Effector memory CD4-positive, alpha-beta T cell (primary cell): ENCODE measurements at places on chromosomes 4 and X.

DNA sequence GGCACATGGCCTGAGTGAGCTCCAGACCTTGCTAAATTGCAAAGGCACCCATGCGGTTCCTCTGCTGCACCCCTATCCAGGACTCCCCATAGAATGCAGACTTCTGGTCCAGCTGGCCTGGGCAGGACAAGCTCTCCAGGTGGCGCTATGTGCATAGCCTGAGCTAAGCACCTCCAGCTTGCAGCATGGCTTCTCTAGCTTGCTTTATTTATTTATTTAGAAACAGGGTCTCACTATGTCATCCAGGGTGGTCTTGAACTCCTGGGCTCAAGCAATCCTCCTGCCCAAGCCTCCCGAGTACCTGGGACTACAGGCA is 5.5 kb upstream of the WFS1 start:
- no peaks in the 10 kb centered on the region for H3K36me3 ChIP-seq
- no peak for DNase-seq
- H3K27me3 ChIP-seq: no peaks in the 10 kb centered on the region

DNA sequence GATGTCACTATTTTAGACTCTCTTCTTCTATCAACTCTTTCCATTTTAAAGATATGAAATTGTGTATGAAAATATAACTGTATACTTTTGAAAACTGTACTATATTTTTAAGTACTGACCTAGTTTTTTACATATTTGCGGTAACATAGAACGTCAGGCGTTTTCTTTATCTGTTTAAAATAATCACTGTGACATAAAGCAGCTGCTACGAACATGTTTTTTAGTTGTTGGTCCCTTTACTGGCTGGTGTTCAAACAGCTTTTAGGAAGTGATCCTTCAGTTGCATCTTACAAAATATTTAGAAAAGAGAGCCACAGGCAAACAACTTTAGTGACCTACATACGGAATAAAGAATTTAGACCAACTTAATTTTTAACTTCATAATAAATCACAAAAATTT is 73.1 kb downstream of the METTL14 start:
- no peak for DNase-seq
- H3K27me3 ChIP-seq: no peaks in the 10 kb centered on the region
- H3K36me3 ChIP-seq: peaks cover 10% of the 10 kb centered on the region
- no peak overlapping the region for H3K4me3 ChIP-seq
- no peak overlapping the region for H3K27ac ChIP-seq
- no peaks in the 10 kb centered on the region for H3K4me1 ChIP-seq

GRCh38 chr4:16052939-16053338 is 30.9 kb downstream of the PROM1 start:
- H3K27ac ChIP-seq: no peak overlapping the region
- no peaks in the 10 kb centered on the region for H3K4me1 ChIP-seq
- peaks cover 2% of the 10 kb centered on the region for H3K27me3 ChIP-seq
- no peaks in the 10 kb centered on the region for H3K36me3 ChIP-seq

GRCh38 chr4:85514783-85515182 is 39.8 kb downstream of the ARHGAP24 start:
- H3K27ac ChIP-seq: no peak overlapping the region
- H3K27me3 ChIP-seq: no peaks in the 10 kb centered on the region
- H3K4me1 ChIP-seq: no peaks in the 10 kb centered on the region
- H3K4me3 ChIP-seq: no peak overlapping the region

DNA sequence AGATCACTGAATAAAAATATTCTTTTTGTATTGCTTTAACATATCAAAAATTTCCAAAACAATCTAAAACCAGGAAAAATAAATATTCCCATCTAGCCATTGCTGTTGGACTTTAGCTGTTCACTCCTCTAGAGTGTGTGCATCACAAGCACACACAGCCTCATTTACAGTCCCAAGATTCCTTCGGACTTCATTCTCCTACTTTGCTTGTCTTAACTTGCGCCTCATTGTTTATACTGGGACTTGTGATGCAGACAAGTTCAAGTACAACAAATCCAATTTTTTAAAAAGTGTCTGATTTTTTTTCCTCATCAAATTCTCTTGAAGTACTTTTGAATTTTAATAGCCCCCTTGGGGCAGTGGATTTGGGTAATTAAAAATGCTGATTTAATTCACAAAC is 55.6 kb downstream of the TLL1 start:
- H3K4me3 ChIP-seq: no peak overlapping the region
- no peak for DNase-seq
- H3K27me3 ChIP-seq: no peaks in the 10 kb centered on the region
- no peaks in the 10 kb centered on the region for H3K4me1 ChIP-seq
- H3K36me3 ChIP-seq: no peaks in the 10 kb centered on the region
- H3K27ac ChIP-seq: no peak overlapping the region

- no peaks in the 10 kb centered on the region for H3K27me3 ChIP-seq
- no peak overlapping the region for H3K4me3 ChIP-seq
- no peaks in the 10 kb centered on the region for H3K36me3 ChIP-seq
- H3K4me1 ChIP-seq: no peaks in the 10 kb centered on the region
- H3K27ac ChIP-seq: no peak overlapping the region
- no peak for DNase-seq
Observed at GRCh38 chr4:189084671-189085070, 856.0 kb upstream of the FRG1 start.

- H3K4me1 ChIP-seq: no peaks in the 10 kb centered on the region
- no peak overlapping the region for H3K27ac ChIP-seq
- H3K4me3 ChIP-seq: no peak overlapping the region
- H3K27me3 ChIP-seq: no peaks in the 10 kb centered on the region
Observed at GRCh38 chr4:74262522-74262921, 45.7 kb upstream of the EPGN start.

- no peaks in the 10 kb centered on the region for H3K36me3 ChIP-seq
- DNase-seq: no peak
- no peaks in the 10 kb centered on the region for H3K4me1 ChIP-seq
- H3K27me3 ChIP-seq: no peaks in the 10 kb centered on the region
- H3K27ac ChIP-seq: no peak overlapping the region
Observed at GRCh38 chr4:23060776-23061175, 368.0 kb downstream of the GBA3 start.

GRCh38 chr4:89136525-89136924 is 25.2 kb downstream of the TIGD2 start:
- H3K4me3 ChIP-seq: no peak overlapping the region
- DNase-seq: no peak
- no peaks in the 10 kb centered on the region for H3K36me3 ChIP-seq
- H3K27me3 ChIP-seq: no peaks in the 10 kb centered on the region
- no peaks in the 10 kb centered on the region for H3K4me1 ChIP-seq
- H3K27ac ChIP-seq: no peak overlapping the region

- no peak overlapping the region for H3K27ac ChIP-seq
- no peak for DNase-seq
- H3K27me3 ChIP-seq: no peaks in the 10 kb centered on the region
- no peaks in the 10 kb centered on the region for H3K36me3 ChIP-seq
Observed at GRCh38 chr4:148630051-148630450, 187.8 kb upstream of the NR3C2 start.

DNA sequence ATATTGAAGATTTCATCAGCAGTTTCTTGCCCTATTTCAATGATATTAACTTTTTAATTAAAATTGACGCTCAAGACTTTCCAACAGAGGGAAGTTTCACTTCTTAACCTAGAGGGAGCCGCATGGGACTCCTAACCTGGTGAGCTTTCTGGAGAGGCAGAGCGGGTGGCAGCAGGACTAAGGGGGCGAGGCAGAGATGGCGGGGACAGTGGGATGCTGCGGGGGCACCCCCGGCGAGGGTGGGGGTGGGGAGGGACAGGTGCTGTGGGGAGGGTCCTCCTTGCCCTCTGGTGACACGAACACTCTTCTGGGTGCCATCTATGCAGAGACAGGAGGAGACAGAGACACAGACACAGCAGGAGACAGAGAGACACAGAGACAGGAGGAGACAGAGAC is 104.4 kb downstream of the ADRA2C start:
- no peak for DNase-seq
- H3K27me3 ChIP-seq: peaks cover 7% of the 10 kb centered on the region
- H3K4me3 ChIP-seq: no peak overlapping the region
- peaks cover 4% of the 10 kb centered on the region for H3K4me1 ChIP-seq
- H3K27ac ChIP-seq: no peak overlapping the region
- H3K36me3 ChIP-seq: no peaks in the 10 kb centered on the region

DNA sequence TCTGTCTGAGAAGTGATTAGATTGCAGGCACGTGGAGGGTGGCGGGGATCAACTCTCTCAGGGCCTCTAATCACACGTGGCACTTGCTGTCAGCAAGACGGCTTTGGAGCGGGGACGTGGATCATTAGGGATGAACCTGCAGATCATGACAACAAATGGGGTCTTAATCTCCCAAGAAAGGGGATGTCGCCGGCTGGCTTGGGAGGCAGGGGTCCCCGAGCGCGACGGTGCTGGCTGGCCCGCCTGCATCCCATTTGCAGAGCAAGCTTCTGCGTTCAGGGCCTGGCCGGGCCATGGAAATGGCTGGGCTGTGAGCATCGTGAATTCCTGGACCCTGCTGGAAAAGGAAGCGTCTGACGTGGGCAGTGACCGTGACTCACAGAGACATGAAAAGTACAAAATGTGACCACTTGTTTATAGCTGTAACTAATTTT is 85.1 kb upstream of the SHOX start:
- H3K4me3 ChIP-seq: no peak overlapping the region
- H3K27me3 ChIP-seq: no peaks in the 10 kb centered on the region
- no peak for DNase-seq
- no peaks in the 10 kb centered on the region for H3K36me3 ChIP-seq

DNA sequence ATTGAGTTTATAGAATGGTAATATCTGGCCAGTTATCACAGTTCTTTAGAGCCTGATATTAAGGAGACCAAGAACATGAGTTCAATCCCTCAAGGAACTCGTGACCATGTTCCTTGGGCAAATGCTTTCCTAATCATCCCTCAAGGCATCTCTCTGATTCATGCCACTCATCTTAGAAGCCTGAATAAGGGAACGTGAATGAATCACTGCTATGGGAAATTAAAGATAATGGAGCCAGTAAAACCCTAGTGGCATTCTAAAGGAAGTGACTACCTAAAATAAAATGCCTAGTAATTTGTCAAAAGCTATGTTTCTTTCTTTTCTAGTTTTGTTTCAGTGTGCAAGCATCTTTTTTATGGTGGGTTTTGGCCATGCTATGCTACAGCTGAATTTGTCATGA is 1161.3 kb downstream of the C4orf33 start:
- H3K4me3 ChIP-seq: no peak overlapping the region
- H3K36me3 ChIP-seq: no peaks in the 10 kb centered on the region
- H3K4me1 ChIP-seq: no peaks in the 10 kb centered on the region
- no peaks in the 10 kb centered on the region for H3K27me3 ChIP-seq
- no peak overlapping the region for H3K27ac ChIP-seq

GRCh38 chrX:13287816-13288215 is 32.0 kb downstream of the ATXN3L start:
- no peak for DNase-seq
- H3K4me3 ChIP-seq: no peak overlapping the region
- H3K36me3 ChIP-seq: no peaks in the 10 kb centered on the region
- H3K4me1 ChIP-seq: no peaks in the 10 kb centered on the region

DNA sequence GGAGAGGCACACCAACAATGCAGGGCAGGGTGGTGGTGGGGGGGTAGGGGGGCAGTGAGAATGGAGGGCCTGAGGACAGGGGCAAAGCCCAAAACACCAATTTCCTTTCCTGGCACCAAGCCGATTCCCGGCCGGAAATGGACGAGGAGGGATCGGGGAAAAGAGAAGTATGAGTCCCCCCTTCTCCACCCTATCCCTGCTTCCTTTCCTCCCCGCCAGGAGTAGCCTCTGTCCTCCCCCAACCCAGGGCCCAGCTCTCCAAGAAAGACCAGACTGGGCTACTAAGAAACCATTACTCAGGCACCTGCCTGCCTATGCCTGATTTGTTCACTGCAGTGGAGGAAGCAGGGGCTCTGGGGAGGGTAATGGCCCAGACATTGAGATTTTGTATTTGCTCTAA is 402 bp downstream of the CCDC120 start:
- no peak for DNase-seq
- no peak overlapping the region for H3K4me3 ChIP-seq
- no peaks in the 10 kb centered on the region for H3K27me3 ChIP-seq
- no peaks in the 10 kb centered on the region for H3K36me3 ChIP-seq
- H3K4me1 ChIP-seq: no peaks in the 10 kb centered on the region

- no peaks in the 10 kb centered on the region for H3K4me1 ChIP-seq
- no peak for DNase-seq
- H3K4me3 ChIP-seq: no peak overlapping the region
- no peaks in the 10 kb centered on the region for H3K27me3 ChIP-seq
Observed at GRCh38 chr4:8656711-8657380, 64.3 kb downstream of the CPZ start.

- no peak overlapping the region for H3K27ac ChIP-seq
- H3K4me1 ChIP-seq: no peaks in the 10 kb centered on the region
- H3K4me3 ChIP-seq: no peak overlapping the region
- no peaks in the 10 kb centered on the region for H3K27me3 ChIP-seq
- no peak for DNase-seq
Observed at GRCh38 chrX:110341189-110342035, 17.2 kb upstream of the RTL9 start.

- H3K4me3 ChIP-seq: peak overlapping the region; percentile 70
- H3K36me3 ChIP-seq: no peaks in the 10 kb centered on the region
- H3K4me1 ChIP-seq: peaks cover 34% of the 10 kb centered on the region
- no peak overlapping the region for H3K27ac ChIP-seq
Observed at GRCh38 chr4:2793586-2794485, 951 bp downstream of the SH3BP2 start.

GRCh38 chr4:77082886-77083608 is 7.3 kb upstream of the CCNI start:
- H3K27ac ChIP-seq: no peak overlapping the region
- DNase-seq: no peak
- H3K27me3 ChIP-seq: no peaks in the 10 kb centered on the region

DNA sequence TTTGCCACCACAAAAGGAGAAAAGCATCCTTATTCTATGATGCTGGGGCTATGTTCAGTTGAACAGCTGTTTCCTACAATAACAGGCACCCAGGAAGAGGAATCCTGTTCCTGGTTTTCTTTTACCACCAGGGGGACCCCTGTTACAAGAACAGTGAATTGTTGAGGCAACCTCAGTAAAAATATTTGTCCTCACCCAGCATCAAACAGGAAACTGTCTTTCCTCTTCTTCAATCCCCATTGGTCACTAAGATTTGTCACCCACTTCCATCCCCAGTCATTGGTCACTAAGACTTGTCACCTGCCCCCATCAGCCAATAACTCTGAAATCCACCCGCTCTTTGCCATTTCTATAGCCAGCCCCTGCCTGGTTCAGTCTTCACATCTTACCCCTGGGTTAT is 143.5 kb upstream of the GALNT7 start:
- no peaks in the 10 kb centered on the region for H3K4me1 ChIP-seq
- no peak for DNase-seq
- no peak overlapping the region for H3K4me3 ChIP-seq

DNA sequence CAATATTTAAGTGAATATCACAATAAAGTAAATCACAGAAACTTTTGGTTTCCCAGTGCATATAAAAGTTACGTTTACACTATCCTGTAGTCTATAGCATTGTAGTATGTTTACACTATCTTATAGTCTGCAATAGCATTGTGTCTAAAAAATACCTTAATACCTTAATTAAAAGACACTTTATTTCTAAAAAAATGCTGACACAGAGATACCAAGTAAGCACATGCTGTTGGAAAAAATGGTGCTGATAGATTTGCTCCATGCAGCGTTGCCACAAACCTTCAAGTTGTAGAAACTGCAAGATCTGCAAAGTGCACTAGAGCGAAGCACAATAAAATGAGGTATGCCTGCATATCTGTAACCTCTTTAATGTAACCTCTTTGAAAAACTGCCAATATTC is 847.3 kb downstream of the GLUD2 start:
- no peaks in the 10 kb centered on the region for H3K4me1 ChIP-seq
- no peak overlapping the region for H3K27ac ChIP-seq
- no peaks in the 10 kb centered on the region for H3K27me3 ChIP-seq
- H3K36me3 ChIP-seq: no peaks in the 10 kb centered on the region
- no peak overlapping the region for H3K4me3 ChIP-seq
